ENCODE measurements at places on chromosomes 1 and 21.

GRCh38 chr1:194795917-194796593 is 1609.6 kb upstream of the B3GALT2 start:
- DNase-seq, result no peak

DNA sequence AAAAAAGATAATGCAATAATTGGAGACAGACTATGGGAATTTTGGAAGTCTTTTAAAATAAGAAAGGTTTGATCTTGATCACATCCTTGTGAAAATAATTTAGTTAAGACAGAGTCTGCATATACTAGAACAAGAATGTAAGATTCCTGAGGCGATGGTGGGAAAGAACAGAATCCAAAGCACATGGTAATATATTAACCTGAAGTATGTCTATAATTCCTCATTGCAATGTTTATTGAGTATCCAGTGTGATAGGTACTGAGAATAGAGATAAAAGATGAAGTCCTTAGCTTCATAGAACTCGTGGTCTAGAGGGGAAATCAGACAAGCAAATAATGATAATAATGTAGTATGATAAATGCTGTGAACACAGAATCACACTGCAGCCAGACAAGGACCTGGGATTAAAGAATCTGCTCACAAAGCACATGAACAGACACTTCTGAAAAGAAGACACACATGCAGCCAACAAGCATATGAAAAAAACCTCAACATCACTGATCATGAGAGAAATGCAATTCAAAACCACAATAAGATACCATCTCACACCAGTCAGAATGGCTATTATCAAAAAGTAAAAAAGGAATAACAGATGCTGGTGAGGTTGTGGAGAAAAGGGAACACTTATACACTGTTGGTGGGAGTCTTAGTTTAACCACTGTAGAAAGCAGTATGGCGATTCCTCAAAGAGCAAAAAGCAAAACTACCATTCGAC is 6.9 kb upstream of the ANGPTL3 start:
- no peak for DNase-seq

DNA sequence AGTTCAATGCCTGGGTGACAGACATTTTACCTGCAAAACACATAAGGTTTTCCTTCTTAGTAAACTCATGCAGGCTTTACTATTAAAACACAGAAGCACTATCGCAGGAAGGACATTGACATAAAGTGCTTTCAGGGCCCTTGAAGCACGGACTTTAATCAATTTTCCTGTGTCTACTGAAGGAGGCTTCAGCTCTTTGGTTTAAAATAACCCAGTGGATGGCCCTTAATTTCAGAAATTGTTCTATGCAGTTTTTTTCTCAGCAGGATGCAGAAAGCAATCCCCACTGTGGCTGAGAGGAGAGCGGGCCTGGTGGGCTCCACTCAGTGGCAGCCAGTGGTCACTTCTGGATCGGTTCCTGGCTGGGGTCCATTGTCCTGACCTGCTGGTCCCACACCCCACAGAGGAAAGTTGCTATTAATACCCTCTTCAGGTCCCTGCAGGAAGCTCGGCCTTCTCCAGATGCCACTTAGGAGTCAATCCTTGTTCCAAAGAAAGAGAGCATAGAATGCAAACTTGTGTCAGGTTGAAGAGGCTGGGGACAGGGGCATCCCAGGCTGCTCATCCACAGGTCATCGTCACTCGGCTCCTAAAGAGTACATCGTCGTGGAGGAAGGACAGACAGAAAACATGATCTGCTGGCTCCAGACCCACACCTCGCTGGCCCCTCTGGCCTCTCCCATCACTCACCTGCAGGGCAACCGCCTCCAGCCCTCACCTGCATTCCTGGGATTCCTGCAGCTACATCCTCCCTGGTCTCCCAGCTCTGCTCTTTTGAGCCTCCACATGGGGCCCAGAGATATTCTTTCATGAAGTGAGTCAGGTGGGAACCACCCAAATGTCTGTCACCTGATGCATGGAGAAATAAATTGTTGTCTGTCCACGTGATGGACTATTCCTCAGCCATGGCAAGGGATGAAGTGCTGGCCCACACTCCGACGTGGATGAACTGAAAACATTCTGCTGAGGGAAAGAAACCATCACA is 153.1 kb downstream of the PSMG1 start:
- DNase-seq, result no peak

- no peak for DNase-seq
These were observed 36.1 kb downstream of the ESRRG start for GRCh38 chr1:216686860-216687766.

DNA sequence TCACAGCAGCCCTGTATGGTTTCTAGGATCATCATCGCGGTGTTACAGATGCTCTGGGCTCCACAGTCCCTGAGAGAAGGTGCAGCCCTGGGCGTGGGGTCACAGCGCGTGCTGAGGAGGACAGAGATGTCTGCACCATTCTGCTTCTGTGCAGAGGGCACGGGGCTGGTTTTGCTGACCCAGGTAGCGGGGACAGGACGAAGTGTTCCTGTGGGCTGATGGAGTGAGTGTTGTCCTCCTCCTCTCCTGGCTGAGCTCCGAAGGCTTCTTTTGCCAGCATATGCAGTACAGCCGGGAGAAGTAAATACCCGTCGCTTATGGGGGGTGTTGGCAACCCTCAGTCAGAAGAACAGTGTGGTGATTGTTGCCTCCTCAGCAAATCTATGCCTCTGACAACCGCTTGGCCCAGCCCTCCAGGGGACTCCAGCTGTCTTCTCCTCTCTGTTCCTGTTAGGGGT is 101.5 kb downstream of the DDX20 start:
- no peak for DNase-seq

- DNase-seq, result no peak
These were observed 16.2 kb downstream of the FOXO6 start for GRCh38 chr1:41377397-41377796.

- no peak for DNase-seq
These were observed 602.3 kb downstream of the NUF2 start for GRCh38 chr1:163924041-163924440.

- DNase-seq, result no peak
These were observed 720 bp upstream of the TMCC2 start for GRCh38 chr1:205226868-205227583.

GRCh38 chr1:113963281-113963906 is 15.9 kb upstream of the OLFML3 start:
- DNase-seq, result no peak

- no peak for DNase-seq
These were observed 31.3 kb downstream of the CBR1 start for GRCh38 chr21:36100971-36101641.

DNA sequence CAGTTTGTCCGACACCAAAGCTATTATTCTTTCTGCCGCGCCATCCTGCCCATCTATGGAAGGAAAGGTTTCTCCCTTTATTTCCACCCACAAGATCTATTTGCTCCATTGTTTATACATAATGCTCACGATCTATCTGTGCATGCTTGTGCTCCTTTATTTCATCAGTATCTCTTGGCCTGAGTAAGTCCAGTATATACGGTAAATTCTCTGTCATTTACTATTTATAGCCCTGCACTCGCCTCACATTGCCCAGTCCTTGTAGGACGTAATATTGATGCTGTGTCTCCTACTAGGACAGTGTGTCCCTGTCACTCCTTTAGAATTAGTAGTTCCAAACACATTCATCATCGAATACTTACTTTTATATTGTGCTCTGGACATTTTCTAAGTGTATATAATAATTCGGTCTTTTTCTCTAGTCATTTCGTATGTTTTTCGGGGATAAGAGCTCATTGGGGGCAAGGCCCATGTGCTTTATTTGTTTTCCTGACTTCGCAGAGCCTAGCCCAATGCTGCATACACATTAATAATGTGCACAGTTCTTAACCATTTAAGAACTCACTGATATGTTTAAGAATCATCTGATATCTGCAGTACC is 3.1 kb upstream of the NID1 start:
- no peak for DNase-seq

Data from activated CD4-positive, alpha-beta T cell treated with anti-CD3 and anti-CD28 coated beads, Interleukin-2, amount 10 ng/mL, durations not matched to agents 7 days and 5 days (primary cell).